ENCODE measurements at places on chromosomes 4 and X.
A peak's percentile ranks its signal among the peaks of the same experiment; 100 is the strongest.

- no peak for DNase-seq
Measured at GRCh38 chrX:114450911-114451310, 133.0 kb upstream of the HTR2C start.

GRCh38 chr4:148396986-148397673 is 45.1 kb downstream of the NR3C2 start:
- DNase-seq: no peak

- DNase-seq: no peak
Measured at GRCh38 chr4:177351622-177352244, 42.1 kb downstream of the NEIL3 start.

GRCh38 chrX:11733614-11734013 is 24.4 kb upstream of the MSL3 start:
- no peak for DNase-seq

DNA sequence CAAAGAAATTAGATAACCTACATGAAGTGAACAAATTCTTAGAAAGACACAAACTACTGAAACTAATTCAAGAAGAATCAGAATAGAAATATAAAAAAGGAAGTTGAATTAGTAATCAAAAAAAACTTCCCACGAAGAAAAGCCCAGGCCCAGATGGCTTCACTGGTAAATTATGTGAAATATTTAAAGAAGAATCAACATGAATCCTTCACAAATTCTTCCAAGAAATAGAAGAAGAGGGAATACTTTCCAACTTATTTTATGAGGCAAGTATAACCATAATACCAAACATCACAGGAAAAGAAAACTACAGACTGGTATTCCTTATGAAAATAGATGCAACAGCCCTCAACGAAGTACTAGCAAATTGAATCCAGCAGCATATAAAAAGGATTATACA is 30.7 kb downstream of the MOSPD2 start:
- no peak for DNase-seq

DNA sequence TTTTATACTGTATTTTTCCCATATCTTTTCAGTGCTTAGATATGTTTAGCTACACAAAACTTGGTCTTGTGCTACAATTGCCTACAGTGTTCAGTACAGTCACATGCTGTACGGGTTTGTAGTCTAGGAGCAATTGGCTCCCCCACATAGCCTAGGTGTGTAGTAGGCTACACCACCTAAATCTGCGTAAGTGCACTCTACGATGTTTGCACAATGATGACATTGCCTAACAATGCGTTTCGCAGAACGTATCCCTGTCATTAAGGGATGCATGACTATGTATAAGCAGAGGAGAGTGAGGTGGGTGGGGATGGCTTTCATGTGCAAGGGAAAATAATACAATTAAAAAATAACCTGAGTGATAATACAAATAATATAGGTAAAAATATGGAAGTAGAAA is 131.4 kb downstream of the GBA3 start:
- DNase-seq: no peak

DNA sequence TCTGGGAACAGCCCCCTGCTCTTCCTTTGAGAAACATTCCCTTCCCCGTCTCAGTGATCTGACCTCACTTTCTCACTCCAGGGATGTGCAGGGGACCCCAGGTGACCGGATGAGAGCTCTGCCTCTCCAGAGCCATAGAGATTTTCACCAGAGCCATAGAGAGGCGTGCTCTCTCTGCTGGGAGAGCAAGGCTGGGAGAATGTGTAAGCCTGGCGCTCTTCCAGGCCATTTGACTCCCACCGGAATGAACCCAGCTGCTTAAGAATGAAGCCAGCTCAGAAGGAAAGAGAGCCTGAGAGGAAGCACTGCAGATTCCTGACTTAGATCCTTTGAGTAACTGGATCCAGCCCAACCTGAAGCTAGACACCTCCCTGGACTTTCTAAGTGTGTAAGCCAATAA is 106.4 kb downstream of the DHX15 start:
- no peak for DNase-seq

GRCh38 chr4:37612811-37613210 is 73.4 kb downstream of the RELL1 start:
- no peak for DNase-seq

DNA sequence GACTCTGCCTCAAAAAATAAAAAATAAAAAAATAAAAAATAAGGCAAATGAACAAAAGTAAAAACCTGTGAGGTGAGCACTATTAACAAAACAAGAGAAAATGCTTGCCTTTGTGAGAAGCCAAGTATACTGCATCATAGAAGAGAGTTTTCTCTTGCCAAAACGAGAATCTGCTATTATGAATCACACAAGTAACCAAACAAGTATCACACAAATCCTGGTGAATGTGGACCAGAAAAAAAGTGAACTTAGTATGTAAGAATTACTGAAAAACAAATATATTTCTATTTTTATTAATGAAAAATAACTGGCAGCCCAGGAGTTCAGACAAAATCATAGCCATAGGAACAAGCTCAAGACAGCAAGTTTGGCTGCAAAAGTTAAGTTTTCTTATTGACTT is 193.5 kb downstream of the PDGFC start:
- DNase-seq: no peak

- no peak for DNase-seq
Measured at GRCh38 chr4:6402566-6403399, 69.6 kb downstream of the PPP2R2C start.

GRCh38 chrX:107470971-107471370 is 21.5 kb downstream of the FRMPD3 start:
- no peak for DNase-seq

DNA sequence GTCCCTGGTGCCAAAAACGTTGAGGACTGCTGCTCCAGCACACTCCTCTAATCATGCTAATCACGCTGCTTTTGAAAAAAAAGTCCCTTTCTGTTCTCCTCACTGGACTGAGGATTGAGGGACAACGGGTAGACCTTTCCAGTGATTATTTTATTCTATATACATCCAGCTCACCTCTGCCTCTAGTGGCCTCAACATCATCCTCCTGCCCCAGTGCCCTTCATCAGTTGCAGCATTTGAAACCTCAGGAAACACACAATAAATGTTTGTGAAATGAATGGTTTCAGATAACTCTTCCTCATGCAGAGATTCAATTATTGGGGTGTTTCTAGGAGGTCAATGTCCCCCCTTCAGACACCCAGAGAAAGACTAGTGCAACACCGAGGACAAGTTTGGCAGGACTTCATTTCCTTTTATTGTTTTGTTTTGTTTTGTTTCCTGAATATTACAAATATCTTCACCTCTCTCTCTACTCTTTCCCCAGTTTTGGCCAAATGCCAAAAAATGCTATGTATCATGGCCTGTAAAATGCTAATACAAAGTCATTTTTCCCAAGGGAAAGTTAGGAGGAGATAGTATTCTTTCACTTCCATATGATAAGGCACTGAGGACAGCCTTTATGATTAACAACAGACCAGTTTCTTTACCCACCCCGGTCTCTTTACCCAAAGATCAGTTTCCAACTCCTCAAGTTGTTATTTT is 460.1 kb upstream of the SLIT2 start:
- DNase-seq: no peak

DNA sequence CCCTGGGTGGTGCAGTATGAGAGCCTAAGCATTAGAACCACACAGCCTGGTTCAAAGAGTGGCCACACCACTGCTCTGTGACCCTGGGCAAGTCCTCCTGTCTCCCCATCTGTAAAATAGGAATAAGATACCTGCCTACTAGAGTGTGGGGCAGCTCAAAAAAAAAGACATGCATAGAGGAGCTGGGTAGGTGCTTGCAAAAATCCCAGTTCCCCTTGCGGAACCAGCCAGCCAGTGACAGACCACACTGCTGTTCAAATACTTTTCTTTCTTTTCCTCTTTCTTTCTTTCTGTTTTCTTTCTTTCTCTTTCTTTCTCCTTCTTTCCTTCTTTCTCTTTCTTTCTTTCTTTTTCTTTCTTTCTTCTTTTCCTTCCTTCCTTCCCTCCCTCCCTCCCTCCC is 63.0 kb upstream of the TRIM2 start:
- no peak for DNase-seq

DNA sequence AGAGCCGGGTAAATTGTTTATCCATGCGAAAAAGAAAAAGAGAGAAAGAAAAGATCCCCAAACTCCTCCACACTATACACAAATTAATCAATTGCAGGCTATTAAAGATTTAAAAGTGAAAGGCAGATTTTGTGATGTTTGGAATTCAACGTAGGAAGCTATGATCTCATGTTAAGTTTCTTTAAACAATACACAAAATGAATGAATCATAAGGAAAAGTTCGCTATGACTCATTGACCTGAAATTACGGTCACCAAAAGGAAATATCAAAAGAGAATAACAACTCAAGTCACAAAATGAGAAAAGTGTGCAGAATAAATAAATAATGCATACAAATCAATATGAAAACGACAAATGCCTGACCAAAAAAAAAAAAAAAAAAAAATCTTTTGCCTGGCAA is 28.6 kb downstream of the CLNK start:
- DNase-seq: no peak

- DNase-seq: no peak
Measured at GRCh38 chr4:159395693-159396092, 292.8 kb downstream of the RAPGEF2 start.

DNA sequence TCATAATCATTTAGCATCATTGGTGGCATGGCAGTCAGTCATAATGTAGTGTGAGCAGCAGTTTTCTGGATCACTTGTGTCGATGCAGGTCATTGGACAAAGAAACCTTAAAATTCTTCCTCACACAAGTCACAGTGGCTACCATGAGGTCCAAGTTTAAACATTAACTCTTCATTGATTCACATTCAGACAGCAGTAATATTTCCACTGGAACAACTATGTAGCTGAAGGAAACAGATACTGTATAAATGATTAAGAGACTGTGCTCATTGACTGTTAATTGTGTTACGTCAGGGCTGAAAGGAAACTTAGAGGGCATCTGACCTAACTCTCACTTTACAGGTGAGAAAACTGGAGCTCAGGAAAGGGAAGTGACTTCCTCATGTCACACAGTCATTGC is 261.8 kb downstream of the KLHL13 start:
- DNase-seq: no peak

- DNase-seq: no peak
Measured at GRCh38 chr4:68905939-68906779, 45.4 kb downstream of the UGT2A3 start.

DNA sequence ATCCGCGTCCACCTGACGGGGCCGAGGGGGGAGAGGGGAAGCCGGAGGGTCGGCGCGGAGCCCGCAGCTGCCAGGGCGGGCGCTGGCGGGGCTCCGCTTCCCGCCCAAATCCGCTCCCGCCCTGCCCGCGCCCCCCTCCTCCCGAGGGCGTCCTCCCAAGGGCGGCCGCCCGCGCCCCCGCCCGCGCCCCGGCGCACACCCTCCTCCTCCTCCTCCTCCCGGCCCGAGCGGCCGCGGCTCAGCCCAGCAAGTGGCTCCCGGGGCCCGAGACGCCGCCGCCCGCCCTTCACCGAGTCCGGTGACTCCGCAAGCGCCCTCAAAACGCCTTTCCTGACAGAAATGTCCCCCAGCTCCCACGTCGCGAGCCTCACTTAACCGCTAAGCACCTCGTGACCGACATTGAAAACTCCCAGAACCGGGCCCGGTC is 487 bp downstream of the HMGB2 start:
- DNase-seq: peak; percentile 37

DNA sequence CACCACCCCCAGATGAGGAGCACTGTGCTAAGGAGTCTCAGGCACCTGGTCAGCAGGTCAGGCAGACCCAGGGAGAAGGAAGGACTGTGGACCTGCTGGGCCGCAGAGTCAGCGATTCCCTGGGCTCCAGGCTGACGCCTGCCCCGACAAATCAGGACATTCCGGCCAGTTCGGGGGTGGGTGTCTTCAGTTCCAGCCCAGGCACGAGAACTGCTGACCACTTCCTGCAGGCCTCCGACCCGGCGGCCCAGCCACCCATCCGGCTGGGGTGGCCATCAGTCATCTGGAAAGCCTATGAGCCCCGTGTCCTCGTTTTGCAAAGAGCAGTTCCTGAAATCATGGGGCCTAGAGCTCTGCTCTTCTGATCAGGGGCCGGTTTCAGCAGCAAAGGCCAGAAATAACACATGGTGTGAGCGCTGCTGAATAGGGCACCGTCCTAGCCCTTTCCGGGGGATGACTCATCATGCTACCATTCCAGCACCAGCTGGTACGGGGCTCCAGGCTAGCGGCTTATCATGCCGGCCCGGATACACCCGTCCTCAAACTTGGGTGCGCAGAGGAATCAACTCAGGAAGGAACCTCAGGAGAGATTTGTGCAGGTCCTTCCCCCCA is 7.8 kb upstream of the SH3TC1 start:
- DNase-seq: no peak
